ENCODE measurements at places on chromosomes 3 and 15.

- no peak for DNase-seq
Observed at GRCh38 chr3:43243590-43244587, 42.5 kb upstream of the SNRK start.

DNA sequence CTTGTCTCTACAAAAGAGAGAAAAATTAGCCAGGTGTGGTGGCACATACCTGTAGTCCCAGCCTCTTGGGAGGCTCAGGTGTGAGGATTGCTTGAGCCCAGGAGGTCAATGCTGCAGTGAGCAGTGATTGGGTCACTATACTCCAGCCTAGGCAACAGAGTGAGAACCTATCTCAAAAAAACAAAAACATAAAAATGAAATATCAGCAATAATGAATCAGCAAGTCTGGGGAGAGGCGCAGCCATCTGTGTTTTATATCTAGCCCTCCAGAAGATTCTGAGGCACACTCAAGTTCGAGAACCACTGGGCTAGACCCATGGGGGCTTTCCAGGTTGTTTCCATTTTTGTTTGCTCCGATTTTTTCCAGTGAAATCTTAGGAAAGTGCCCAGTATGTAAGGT is 88.1 kb upstream of the BCL6 start:
- no peak for DNase-seq

GRCh38 chr15:90659481-90659880 is 57.7 kb upstream of the BLM start:
- DNase-seq = no peak

DNA sequence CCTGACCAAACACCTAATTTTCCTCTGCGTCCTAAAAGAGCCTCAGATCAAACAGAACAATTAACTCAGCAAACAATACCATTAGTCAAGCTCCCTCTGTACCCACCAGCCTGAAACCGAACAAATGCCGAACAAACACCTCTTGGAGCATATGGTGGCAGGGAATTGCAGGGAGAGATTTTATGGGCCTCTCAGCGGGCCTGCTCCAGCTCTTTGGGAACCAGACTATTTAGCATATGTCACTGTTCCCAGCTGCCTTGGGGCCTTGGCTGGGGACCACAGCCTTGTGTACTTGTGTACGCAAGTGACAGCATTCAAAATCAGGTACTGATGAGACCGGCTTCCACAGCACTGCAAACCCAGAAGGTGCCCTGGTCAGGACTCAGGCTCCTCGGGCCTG is 388.8 kb upstream of the PPP2R3A start:
- DNase-seq = no peak

GRCh38 chr3:140614001-140614400 is 63.9 kb upstream of the TRIM42 start:
- no peak for DNase-seq

- DNase-seq = no peak
Observed at GRCh38 chr3:126540342-126540849, 16.4 kb downstream of the CHST13 start.

Measured in cerebellar nuclear complex (tissue), 1 donor.